T-cell (primary cell): ENCODE measurements at places on chromosomes 1 and 21. TPM values are rescaled to one million over a fixed set of nuclear protein-coding genes. Genes with fewer than 3 reads are reported as not detected.

Gene CHD5
- total RNA-seq: 0.05 TPM

Gene NTNG1
- total RNA-seq: 0.13 TPM

Gene PLA2G4A
- not detected for total RNA-seq

Gene PDE9A
- total RNA-seq: 11.5 TPM

Gene RAB25
- total RNA-seq: 0.79 TPM

Gene ACTN2
- total RNA-seq: not detected

Gene SEMA4A
- total RNA-seq: 1.9 TPM

DNA sequence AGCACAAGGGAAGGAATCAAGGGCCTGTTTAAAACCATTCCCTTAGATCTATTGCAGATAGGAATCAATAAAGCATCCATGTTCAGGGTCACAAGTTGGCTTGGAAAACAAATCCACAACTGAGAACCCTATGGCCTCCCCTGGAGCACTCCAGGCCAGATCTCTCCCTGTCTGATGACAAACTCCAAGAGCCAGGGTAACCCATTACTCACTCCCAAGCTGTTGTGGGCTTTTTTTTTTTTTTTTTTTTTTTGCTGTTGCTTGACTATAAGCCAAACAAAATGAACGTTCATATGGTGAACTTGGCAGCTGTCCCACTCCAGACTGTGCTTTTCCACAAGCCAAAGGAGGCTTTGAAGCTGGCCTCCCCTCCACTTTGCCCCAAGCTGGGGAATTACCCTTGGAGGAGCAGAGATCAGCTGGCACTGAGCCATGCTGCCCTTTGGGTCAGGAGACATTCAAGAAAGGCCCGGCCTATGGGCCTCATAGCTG, 35.7 kb upstream of the VAV3 start:
- no peak for DNase-seq

- no peak for DNase-seq
These were observed 4.0 kb downstream of the SORT1 start for GRCh38 chr1:109393617-109394233.

DNA sequence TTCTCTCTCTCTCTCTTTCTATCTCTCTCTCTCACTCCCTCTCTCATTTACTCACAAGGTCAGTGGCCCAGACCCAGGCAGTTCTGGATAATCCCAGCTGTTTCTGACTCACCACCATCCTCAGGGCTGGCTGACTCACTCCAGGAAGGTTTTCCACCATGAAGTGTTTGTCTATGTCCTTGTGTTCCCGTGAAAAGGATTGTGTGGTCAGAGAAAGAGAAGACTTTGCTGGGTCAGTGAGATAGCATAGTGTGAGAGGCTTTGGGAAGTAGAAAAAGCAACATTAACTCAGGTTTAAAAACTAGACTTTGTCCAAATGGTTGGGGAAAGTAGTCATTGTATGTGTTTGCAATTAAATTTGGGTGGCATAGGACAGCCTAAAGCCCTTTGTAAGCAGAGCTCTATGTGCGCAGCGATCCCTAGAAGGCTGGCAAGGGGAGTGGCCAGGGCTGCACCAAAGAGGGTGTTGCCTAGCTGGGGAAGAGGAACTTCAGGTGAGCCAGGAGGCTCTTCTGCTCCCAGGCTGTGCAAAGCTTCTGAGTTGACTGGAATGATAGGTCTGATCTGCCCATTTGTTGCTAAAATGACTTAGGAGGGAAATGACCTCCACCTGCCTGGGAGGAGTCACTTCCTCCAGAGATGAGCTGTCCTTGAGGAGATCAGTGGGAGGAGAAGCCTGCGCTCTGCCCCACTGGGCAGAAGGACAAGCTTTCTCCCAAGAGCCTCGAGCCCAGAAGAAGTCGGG, 4.9 kb upstream of the CAPN2 start:
- DNase-seq: no peak

- no peak for DNase-seq
These were observed 347.7 kb downstream of the PTBP2 start for GRCh38 chr1:97069312-97069711.

- DNase-seq: no peak
These were observed 27.4 kb downstream of the QSOX1 start for GRCh38 chr1:180181996-180182642.

GRCh38 chr1:24206516-24207394, 19.7 kb upstream of the IFNLR1 start:
- DNase-seq: no peak

DNA sequence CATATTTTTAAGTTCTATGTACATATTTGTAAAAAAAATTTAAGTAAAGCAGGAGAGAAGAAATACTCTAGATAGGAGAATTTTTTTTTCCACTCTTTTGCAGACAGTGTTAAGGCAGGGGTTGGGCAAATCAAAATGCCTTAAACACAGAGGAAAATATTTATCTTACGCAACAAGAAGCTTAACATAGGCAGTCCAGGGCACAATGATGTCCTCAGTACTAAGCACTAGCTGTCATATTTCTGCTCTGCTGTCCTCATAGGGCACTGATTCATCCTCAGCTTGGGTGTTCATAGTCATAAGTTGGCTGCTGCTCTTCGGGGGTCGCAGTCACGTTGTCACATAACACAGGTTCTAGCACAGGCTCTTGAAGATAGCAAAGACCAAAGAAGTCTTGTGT, 247.4 kb downstream of the PTBP2 start:
- no peak for DNase-seq

GRCh38 chr1:201354151-201354900, 23.2 kb downstream of the TNNT2 start:
- DNase-seq: no peak

GRCh38 chr1:147236448-147236847, 6.0 kb upstream of the CHD1L start:
- no peak for DNase-seq

DNA sequence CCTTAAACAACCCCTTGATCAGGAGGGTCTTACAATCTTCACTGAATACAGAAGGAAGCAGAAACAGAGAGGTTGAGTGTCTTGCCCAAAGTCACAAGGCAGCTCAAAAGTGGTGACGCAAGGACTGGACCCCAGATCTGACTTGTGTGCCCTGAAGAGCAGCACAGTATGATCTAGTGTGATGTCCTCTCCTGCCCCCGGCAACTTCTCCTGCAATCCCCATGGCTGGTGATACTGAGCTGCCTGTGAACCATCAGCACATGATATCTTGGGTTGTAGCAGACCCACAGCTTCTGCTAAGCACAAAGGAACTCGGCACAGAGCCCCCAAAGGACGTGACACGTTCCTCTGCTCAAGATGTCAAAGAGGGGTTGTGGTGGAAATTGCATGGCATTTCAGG, 51.2 kb upstream of the EDN2 start:
- no peak for DNase-seq

GRCh38 chr1:184183919-184184318, 132.4 kb downstream of the TSEN15 start:
- no peak for DNase-seq

GRCh38 chr1:192966073-192966472, 93.1 kb downstream of the UCHL5 start:
- no peak for DNase-seq

- no peak for DNase-seq
These were observed 1.6 kb downstream of the RAP1GAP start for GRCh38 chr1:21667348-21668231.

- no peak for DNase-seq
These were observed 12.3 kb upstream of the OR10J5 start for GRCh38 chr1:159548126-159548525.

DNA sequence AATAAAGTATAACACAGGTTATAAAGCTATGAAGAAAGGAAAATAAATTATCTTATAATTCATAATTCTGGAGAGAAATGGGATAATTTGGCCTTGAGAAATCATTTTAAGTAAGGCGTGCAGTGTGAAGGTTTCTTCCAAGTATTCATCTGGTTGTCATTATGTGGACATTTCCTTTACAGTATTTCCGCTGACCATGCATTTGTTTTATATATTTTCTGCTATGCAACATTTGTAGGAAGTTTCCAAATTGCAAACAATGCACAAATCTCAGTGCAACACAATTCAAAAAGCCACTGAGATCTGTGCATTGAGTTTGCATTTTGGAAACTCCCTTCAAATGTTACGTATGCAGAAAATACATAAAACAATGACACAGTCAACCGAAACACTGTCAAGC, 17.8 kb downstream of the ZNF670 start:
- DNase-seq: no peak

DNA sequence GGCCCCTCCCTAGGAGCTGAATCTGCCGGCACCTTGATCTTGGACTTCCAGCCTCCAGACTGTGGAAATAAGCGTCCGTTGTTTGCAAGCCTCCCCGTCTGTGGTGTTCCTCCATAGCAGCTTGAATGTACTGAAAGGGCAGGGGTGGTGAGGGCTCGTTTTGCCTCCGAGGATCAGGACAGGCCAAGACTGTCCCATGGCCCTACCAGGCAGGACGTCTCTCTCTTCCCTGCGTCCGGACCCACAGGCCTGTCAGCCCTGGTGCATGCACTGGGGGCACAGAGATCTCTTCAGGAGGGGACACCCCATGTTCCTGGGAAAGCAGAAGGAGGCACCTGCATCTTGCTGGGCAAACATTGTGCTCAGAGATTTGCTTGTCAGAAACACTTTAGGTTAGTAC, 156.3 kb upstream of the C1orf174 start:
- DNase-seq: no peak

DNA sequence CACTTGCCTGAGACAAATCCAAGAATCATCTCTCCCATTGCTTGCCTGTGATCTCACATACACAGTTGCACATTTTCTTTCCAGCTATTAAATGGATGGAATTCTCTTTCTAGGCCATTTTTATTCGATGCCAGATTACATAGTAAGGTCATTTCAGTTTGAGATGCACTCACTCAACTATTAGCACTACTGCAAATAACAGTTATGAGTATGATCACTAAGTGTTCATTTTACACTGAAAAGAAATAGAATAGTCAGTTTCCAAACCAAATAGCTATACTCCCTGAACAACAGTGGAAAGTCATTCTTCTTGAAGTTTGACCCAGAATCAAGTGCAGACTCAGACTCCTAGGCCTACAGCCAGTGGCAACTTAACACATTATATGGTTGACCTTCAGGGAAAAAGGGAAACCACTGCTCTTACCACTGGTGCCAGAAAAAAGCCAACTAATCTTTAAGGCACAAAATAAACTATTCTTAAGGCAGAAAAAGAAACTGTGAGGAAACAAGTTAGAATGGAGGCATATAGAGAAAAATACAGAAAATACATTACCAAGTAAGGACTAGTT, 31.5 kb downstream of the WNT2B start:
- DNase-seq: no peak

- DNase-seq: no peak
These were observed 49.5 kb downstream of the NRDC start for GRCh38 chr1:51829058-51829457.

DNA sequence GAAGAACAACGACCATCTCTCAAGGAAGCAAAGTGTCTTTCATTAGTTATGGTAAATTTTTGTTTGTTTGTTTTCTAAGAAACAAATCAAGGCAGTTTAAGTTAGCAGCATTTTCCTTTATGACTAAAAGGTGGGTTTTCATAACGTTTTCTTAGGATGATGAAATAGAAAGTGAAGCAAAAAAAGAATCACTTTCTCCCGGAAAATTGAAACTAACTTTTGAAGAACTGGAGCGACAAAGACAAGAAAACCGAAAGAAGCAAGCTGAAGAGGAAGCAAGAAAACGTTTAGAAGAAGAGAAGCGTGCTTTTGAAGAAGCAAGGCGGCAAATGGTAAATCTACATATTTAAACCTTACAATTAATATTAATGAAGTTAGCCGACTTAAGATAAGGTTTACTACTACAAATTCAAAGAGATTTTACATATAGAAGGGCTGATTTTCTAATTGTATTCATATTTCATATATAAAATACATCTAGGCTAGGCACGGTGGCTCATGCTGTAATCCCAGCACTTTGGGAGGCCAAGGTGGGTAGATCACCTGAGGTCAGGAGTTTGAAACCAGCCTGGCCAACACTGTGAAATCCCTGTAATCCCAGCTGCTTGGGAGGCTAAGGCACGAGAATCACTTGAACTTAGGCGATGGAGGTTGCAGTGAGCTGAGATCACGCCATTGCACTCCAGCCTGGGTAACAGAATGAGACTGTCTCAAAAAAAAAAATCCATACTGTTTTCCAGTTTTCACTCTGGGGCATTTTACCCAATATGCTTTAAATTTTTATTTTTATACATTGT, 38.3 kb downstream of the NEXN start:
- DNase-seq: no peak
